ENCODE measurements at places on chromosomes 4 and X.

DNA sequence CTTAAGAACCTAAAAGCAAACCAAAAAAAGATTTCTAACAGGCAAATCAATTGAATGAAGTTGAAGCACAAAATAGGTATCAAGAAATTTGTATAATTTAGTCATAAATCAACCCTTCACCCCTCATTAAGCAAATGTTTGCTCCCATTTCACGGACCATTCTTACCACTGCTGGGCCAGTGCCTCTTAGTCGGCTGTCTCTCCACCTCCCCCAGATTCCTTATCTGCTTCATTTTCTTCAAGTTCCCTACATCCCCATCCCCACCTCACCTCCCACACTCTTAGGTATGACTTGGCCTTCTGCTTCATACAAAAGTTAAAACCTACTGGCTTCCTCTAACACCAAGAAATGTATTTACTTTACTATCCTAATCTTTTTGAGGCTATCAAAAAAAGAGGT, 11.8 kb downstream of the AASDH start:
- ATAC-seq = no peak

GRCh38 chr4:82525307-82525911, 36.4 kb downstream of the TMEM150C start:
- ATAC-seq = no peak

DNA sequence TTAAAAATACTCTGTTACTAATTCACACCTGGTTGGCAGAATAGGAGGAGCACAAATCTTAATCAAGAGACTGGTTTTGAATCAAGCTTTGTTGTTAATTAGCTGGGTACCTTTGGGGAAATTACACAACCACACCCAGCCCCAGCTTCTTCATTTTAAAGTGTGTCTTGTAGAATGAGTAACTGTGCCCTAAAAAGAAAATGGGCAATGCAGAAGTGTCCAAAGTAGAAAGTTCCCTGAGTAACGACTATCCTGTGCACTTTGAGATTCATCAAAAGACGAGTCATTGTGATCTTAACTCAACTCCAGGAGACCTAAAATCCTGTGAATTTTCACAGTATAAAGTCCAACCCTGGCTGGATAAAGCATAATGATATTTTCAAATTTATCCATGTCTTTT, 792.3 kb upstream of the HS3ST1 start:
- ATAC-seq = no peak

DNA sequence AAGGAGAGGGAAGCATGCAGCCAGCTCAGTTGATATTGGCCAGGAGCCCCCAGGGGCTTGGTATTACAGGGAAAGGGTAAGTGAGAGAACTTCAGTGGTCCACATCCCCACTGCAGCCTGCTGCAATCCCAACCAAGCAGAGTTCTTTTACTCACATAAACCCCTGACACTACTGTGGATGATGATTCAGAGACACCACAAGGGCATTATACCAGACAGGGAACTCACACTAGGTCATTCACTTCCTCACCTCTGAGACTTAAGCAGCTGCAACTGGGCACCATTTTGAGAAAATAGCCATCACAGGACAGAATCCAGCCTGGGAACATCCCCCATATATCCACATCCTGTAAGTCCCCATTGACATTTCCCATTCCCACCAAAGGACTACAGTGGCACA, 248.0 kb downstream of the INPP4B start:
- ATAC-seq = no peak

DNA sequence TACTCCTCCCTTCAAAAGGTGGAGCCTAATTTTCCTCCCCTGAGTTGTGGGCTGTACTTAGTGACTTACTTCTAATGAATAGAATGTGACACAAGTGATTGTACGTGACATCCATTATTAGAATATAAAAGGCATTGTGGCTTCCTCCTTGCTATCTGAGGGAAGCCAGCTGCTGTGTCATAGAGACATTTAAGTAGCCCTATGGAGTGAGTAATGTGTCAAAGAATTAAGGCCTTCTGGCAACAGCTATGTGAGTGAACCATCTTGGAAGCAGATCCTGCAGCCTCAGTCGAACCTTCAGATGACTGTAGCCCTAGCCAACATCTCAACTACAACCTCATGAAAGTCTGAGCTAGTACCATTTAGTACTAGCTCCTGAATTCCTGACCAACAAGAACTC, 76.1 kb downstream of the BCOR start:
- no peak for ATAC-seq

GRCh38 chr4:78599931-78600375, 48.4 kb downstream of the ANXA3 start:
- ATAC-seq = no peak

DNA sequence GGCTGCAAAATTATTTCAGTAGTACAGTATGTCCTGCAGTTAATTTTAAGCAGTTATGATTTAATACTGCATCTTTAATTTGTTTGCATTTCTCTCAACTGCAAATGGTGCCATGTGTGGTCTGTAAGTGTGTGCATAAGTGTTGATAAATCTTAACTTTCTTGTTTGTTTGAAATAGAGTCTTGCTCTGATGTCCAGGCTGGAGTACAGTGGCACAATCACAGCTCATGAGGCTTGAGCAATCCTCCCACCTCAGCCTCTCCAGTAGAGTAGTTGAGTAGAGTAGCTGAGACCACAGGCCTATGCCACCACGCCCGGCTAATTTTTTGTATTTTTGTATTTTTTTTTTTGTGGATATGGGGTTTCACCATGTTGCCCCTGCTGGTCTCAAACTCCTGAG, 322.5 kb upstream of the NR3C2 start:
- no peak for ATAC-seq
